ENCODE measurements at places on chromosomes 3 and 15.

- no peak for DNase-seq
These were observed 111.7 kb upstream of the CCDC54 start for GRCh38 chr3:107265526-107265925.

- no peak for DNase-seq
These were observed 27.3 kb upstream of the SPTBN5 start for GRCh38 chr15:41921167-41921566.

GRCh38 chr3:9955067-9955502, 2.9 kb upstream of the PRRT3 start:
- DNase-seq = no peak

GRCh38 chr3:48747015-48747615, 30.1 kb upstream of the IP6K2 start:
- DNase-seq = no peak

GRCh38 chr3:107100137-107100536, 277.1 kb upstream of the CCDC54 start:
- DNase-seq = no peak

GRCh38 chr3:16388850-16389441, 123.9 kb downstream of the OXNAD1 start:
- no peak for DNase-seq

GRCh38 chr15:78108300-78109084, 16.1 kb downstream of the SH2D7 start:
- DNase-seq = peak; percentile 81

DNA sequence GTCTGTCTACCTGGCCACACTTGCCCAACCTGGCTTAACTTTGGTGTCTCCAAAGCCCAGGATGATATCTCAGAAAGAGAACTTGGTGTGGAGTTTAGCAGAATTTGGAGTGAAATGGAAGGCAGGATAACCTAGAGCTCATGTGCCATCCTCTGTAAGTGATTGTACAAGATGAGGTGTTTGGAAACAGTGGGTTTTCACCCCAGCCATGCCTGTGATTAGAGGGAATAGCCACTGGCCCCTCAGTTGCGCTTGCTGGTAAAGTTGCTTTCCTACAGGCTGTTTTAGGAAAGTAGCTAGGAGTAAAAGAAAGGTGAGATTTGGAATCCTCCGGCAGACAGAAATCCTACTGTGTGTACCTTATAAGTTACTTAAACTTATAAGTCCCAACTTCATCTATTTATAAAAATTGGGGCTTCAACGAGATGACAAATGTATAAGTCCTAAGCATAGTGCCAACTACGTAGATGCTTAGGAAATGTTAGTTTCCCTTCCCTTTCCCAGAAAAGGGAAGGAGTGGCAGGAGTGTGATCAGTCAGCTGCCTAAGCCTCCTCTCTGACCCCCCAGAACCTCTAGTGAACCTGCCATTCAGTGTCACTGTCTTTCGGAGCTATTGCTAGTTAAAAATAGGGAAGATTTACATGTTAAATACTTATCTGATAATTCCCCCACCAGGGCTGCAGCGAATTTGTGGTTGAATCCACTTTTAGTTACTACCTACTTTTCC, 13.4 kb upstream of the BMF start:
- no peak for DNase-seq

GRCh38 chr15:85800478-85801123, 5.9 kb upstream of the KLHL25 start:
- no peak for DNase-seq

GRCh38 chr3:6860149-6860953, 564 bp upstream of the GRM7 start:
- no peak for DNase-seq

GRCh38 chr15:61828008-61828407, 232.2 kb downstream of the VPS13C start:
- DNase-seq = no peak

DNA sequence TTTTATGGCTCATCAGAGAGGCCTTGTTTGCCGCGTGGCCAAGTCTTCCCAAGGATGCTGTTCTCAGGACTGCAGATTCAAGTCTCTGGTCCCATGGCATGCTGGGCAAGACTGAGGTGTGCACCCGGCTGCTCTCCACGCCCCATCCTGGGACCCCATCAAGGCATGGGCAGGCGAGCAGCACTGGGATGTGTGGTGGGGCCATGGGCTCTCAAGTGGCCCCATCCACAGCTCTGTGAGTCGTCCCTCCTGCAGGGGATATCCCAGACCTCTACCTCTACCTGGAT, 13.1 kb upstream of the GP9 start:
- no peak for DNase-seq

DNA sequence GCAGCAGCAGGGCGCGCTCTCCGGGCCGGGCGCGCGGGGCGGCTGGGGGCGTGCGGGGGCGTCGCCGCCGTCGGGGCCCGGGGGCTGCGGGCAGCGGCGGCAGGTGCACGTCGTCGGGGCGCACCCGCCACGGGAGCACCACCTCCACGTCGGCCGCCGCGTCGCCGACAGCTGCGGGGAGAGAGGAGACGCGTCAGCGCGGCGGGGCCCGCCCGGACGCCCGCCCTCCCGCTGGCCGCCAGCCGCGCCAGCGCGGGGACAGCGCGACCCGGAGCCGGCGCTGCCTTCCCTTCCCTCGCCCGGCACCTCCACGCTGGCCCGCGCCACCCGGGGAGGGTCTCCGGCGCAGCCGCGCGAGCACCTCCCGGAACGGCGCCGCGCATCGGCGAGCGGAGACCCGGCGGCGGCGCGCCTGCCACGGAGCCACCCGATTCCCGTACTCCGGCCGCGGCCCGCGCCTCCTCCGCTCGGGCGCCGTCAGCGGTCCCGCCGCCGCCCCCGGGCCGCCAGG, 481 bp downstream of the ADAMTS17 start:
- DNase-seq = peak; percentile 50

GRCh38 chr15:62985768-62986167, 56.8 kb upstream of the TPM1 start:
- no peak for DNase-seq

DNA sequence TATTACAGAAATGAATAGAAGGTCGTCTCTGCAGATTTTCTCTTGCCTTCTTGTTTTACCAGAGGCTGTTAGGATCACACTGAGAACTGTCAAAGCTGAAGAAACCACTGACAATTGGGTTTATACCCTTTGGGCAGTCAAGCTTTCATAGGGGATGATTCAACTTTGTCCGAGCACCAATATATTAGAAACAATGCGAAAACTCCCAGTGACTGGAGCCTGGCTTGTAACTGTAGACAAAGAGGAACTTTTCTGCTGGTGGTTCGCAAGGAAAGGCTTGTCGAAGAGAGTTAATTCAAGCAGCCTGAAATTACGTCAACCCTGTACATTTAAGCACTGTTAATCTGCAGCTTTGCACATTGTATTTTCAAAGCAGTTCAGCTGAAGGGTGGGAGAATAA, 193.2 kb upstream of the ZNF385D start:
- no peak for DNase-seq

DNA sequence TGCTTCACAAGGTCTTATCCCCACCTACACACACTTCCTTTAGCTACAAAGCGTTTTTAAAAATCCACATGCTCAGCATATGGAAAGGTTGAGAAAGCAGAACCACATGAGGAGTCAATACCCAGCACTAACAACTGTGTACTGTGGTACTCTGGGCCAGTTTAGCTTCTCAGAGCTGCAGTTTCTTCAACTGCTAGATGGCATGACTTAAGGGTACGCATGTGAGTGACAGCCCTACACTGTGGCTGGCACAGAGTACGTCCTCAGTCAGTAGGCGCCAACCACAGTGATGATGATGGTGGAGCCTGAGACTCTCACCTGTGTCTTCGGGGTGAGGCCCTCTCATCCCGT, 17.4 kb downstream of the CCDC12 start:
- peak; percentile 54 for DNase-seq

DNA sequence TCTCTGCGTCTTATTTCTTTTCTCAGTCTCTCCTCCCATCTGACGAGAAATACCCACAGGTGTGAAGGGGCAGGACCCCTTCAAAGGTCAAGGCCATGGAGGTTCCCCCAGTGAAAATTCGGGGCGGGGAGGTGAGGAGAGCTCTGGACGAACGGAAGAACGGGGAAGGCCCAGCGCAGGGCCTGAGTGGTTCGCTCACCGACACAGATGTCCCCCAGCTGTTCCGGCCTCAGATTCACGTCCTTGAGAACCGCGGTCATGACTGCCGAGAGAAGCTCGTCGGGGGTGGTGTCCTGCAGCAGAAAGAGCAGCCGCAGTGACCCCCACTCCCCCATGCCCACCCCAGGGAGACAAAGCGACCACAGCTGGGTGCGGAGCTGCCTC, 542 bp downstream of the ACAA1 start:
- DNase-seq = peak; percentile 36

- DNase-seq = no peak
These were observed 85.0 kb downstream of the CYP19A1 start for GRCh38 chr15:51253366-51253765.

DNA sequence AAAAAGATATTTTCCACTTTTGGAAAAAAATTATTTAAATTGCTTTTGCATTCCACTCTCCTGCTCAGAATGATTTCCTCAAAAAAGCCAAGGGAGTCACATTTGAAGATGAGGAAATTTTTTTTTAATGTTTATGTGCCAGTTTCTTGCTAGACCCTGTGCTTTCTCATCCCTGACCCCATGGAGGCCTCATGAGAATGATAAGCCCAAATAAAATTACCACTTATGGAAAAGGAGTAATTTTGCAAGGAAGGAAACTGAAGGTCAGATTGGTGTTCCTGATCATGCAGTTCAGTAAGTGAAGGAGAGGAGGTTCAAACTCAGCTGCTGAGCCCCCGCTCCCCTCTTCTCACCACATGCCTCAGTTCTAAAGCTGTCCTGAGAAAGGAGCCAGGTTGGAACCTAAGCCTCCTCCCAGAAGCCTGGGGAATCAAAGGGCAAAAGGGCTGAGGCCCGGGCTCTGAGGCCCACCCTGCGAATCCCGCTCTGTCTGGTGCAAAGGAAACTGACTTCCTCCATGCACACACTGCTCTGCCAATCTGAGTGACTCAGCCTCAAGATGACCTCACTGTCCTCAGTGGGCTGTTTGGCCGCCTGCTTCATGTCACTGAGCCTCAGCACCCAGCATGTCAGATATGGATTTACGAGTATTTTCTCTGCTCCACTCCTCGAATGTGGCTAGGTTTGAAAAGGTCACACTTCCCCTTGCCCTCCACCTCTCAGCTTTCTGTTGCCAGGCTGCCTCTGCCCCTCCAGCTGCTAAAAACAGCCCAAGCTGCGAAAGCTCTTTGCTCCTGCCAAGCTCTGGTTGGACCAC, 56.9 kb upstream of the FLNB start:
- DNase-seq = peak; percentile 10

DNA sequence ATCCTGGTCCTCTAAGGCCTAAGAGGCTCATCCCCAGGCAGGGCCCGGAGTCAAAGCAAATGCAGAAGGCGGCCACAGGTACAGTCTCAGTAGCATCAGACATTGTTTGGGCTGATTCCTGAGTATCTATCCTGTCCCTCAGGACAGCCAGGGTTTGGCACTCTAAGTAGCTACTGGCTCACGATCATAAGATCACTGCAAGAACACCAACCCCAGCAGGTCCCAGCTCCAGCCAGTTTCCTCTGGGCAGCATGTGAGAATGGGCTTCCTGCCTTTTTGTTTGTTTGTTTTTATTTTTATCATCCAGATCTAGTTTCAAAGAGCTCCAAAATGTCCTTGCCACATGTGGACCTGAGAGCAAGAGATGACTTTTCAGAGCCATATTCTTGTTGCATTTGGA, 32.7 kb downstream of the LRRFIP2 start:
- DNase-seq = no peak

DNA sequence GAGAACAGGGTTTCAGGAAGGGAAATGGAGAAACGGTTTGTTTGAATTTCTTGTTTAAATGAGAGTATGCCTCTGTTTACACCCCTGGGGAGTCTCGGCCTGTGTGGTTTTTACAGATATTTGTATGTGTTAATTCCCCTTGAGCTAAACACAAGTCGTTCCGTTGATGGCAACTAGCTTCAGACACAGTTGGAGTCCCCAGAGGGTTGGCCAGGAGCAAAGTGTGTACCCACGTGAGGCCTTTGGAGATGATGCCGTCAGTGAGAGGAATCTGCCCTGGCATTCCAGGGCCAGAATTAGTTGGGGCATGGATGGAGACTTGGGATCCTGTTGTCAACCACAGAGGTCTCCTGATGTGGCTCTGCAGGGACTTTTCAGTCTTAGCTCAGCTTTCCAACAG, 44.0 kb downstream of the CEMIP start:
- DNase-seq = no peak

DNA sequence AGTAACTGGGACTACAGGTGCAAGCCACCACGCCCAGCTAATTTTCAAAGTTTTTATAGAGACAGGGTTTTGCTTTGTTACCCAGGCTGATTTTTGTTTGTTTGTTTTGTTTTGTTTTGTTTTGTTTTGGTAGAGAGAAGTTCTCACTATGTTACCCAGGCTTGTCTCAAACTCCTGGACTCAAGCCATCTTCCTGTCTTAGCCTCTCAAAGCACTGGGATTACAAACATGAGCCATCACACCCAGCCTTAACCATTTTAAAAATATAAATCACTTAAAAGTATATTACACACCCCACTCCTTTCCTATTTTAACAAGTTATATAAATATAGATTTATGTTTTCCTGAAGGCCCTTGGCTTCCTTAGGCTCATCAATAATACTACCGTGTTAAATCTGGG, 6.5 kb upstream of the DYNC1LI1 start:
- DNase-seq = no peak

DNA sequence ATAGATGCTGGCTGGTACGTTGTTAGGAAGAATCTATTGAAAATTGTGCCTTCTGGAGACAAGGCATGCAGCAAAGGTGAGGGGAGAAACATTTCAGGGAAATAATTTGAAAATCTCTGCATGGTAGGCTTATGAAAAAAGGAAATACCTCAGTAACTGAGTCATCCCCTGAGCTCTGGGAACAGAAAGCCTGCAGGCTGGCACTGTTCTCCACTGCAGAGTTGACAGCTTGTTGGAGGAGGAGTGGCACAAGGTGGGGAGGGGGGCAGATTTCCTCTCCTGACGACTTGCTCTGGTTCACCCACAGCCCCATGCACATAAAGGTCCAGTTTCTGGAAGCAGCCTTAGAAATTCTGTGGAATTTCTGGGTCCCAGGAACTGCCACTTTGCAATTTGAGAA, 179.4 kb downstream of the ABHD5 start:
- DNase-seq = no peak

DNA sequence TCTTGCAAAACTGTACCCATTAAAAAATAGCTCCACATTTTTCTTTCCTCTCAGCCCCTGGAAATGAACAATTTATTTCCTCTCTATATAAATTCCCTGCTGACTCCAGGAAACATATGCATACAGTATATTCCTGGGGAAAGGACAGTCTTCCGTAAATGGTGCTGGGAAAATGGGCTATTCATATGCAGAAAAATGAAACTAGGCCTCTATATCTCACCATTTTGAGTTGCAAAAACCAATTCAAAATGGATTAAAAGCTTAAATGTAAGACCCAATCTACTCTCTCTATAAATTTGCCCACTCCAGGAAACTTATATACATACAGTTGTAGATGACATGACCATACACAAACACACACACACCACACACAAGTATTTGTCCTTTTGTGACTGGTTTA, 85.9 kb upstream of the GPR149 start:
- DNase-seq = no peak

GRCh38 chr15:58981808-58982475, 5.5 kb upstream of the RNF111 start:
- DNase-seq = no peak
